Amniotic stem cell (primary cell): ENCODE measurements at places on chromosomes 1 and 21.

GRCh38 chr1:47223174-47223920, 8.7 kb downstream of the TAL1 start:
- DNase-seq, result no peak

DNA sequence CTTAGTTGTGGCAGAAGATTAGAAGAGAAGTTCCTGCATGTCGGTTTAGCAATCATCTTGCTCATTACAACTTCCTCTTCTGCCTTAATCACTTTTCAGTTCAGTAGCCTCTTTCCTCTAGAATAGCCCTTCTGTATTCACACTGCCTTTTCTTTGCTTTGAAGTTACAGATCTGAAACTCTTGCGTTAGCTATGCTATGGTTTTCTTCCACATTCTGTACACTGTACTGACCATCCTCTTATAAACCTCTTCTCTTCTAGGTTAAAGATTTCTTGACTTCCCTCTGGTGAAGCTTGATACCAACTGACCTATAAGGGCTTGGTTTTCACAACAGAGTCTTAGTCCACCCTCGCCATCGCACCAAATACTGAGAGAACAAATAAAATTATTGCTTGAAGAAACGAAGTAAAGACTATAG, 35.0 kb downstream of the C21orf91 start:
- DNase-seq, result no peak

- no peak for DNase-seq
Observed at GRCh38 chr1:99496067-99496466, 149.8 kb upstream of the PALMD start.

DNA sequence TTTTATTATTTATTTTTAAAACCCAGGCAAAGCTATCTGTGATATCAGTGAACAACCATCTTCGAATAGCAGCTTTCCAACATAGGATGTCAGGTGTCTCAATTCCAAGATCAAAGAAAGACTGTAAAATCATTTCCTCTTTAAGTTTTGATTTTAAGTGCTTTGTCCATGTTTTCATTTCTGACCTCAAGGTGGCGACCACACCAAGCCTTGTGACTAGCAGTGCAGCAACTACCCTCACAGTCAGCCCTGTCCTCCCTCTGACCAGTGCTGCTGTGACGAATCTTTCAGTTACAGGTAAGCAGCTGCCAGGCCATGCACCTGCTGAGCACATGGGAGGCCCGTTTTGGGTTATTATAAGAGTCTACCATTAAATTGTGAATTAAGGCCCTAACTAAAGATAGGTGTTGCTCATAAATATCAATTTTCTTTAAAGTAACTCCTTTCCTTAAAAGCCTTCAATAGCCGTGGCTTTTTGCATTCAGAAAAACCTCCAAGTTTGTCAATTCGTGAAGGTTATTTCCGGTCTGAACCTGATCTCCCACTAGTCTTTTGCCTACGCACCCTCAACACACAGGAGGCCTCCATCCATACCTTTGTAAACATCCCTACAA, 117.0 kb downstream of the CD247 start:
- no peak for DNase-seq

GRCh38 chr1:80894921-80895320, 905.8 kb upstream of the ADGRL2 start:
- DNase-seq, result no peak

GRCh38 chr1:244634546-244634945, 18.4 kb upstream of the DESI2 start:
- DNase-seq, result no peak

DNA sequence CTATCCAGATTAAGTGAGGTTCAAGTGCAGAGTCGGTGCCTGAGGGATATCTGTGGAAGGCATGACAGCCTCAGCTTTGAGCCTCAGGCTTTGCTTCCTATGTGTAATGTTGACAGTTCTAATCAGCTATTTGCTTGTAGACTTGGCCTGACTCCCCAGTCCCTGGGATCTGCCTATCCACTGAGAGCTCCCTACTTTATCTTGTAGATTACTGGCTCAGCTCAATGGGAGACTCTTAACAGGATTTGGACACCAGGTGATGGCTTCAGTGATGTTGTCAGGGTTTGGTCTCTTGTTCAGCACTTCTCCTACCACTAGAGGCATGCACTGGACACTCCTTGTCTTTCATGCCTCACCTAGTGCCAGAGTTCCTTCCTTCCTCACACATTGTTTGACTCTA, 126.6 kb upstream of the BEND5 start:
- DNase-seq, result no peak

GRCh38 chr1:235317168-235317567, 10.8 kb downstream of the ARID4B start:
- no peak for DNase-seq

DNA sequence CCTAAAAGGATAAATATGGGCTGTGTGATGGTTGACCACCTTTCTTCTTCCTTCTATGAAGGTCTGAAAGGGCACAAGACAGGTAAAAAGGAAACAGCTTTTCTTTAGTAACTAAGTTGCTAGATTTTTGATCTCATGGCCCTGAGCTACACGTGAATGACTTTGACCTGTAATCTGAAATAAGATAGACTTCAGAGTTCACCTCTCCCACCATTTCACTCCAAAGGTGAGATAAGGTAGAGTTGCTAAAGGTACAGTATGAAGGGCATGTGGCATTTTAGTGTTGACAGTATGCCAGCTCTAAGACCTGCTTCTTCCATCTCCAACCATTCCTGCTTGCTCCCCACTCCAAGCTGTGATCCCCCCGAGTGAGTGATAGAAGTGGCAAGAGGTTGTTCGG, 25.8 kb upstream of the C8B start:
- DNase-seq, result no peak
